T follicular helper cell (primary cell): ENCODE measurements at places on chromosomes 7 and 10.

DNA sequence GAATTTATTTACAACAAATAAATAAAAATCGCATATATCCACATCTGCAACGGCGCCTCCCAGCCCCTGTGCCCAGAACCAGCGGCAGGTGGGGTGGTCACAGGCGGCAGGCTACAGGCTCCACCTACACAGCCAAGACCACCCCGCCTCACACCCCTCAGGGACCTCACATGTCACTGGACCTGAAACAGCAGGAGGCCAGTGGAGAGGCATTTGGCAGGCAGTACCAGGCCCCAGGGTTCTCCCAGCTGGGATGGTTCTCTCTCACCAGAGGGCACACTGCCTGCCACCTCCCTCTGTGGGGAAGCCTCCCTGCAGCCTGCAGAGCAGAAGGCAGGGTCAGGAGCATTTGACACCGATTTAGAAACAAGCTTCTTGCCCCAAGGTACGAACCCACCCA, 81.5 kb downstream of the MAD1L1 start:
- DNase-seq: no peak

GRCh38 chr10:60998932-60999331, 54.9 kb upstream of the RHOBTB1 start:
- no peak for DNase-seq

DNA sequence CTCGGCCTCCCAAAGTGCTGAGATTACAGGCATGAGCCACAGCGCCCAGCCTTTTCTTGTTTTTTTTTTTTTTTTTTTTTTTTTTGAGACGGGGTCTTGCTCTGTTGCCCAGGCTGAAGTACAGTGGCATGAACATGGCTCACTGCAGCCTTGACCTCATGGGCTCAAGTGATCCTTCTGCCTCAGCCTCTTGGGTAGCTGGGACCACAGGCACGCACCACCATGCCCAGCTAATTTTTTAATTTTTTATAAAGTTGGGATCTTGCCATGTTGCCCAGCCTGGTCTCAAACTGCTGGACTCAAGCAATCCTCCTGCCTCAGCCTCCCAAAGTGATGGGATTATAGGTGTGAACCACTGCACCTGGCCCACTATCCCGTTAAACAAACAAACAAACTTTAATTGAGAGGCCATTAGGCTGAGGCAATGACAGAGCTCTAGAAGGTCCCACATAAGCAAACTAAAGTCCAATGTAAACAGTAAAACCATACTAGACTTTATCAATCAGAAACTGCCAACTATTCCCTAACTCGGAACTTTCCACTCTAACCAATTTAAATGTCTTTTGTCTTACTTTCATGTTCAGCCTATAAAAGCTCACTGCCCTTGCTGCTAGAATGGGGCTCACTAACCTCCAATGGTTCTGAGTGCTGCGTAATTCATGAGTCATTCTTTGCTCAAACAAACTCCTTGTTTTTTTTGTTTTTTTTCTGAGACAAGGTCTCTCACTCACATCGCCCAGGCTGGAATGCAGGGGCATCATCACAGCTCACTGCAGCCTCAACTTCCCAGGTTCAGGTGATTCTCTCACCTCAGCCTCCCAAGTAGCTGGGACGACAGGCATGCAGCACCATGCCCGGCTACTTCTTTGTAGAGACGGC, 1.9 kb downstream of the DHX32 start:
- DNase-seq: no peak

DNA sequence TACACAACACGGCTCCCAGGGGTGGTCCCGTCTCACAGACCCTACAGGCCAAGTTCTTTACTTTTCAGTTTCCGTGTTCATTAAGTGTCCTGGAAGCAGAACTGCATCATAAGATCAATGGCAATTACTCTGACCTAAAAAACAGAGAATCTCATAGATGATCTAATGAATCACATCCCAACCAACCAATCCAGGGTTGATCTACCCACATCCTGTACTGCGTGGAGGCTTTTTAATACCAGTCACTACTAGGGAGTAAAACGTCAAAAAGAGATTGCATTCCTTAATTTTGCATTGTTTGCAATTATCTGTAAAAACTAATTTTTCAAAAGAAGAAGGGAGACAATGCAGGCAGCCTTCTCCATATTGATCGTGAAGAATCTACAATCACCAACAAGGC, 72.6 kb downstream of the PARD3 start:
- no peak for DNase-seq

GRCh38 chr7:26291699-26292538, at the start of gene SNX10:
Gene SNX10, plus strand, starts transcription at chr7:26291862. Its CDS starts 54,581 bp downstream, at chr7:26346443.
- peak; percentile 47 for DNase-seq

GRCh38 chr10:1036341-1036791, 10.7 kb upstream of the IDI2 start:
- DNase-seq: no peak

GRCh38 chr7:480531-481218, 39.0 kb downstream of the PDGFA start:
- DNase-seq: no peak

- no peak for DNase-seq
Observed at GRCh38 chr7:96579119-96579518, 130.5 kb downstream of the SEM1 start.

DNA sequence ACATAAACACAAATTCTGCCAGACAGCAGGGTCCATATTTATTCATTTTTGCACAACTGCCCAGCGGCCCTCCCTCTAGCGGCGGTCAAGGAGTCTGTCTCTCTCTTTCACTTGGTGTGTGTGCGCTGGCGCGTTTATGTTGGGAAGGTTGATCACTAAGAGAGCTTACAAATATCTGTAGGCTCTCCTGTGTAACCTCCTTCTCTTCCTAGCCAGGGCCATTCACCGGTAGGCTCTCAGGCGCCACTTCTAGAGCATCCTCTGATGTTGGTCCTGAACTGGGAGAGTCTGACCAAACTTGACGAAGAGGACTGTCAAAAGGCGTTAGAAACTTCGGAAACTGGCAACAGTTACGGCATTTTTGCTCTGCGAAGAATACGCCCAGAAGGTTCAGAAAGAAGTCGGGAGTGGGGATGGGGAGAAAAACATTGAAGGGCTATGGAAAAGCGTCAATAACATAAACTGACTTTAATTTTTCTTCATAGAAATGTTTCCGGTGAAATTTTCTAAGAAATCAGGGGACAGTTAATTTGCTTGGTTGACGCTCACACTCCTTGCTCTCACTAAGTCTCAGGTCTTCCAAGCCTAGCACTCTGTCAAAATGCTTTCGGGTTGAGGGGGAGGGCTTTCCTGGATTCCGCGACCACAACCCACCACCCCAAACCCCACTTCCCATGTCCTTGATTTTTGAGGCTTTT, 731.1 kb downstream of the ZWINT start:
- DNase-seq: no peak

- DNase-seq: no peak
Observed at GRCh38 chr7:148807436-148807835, 76.7 kb downstream of the EZH2 start.

DNA sequence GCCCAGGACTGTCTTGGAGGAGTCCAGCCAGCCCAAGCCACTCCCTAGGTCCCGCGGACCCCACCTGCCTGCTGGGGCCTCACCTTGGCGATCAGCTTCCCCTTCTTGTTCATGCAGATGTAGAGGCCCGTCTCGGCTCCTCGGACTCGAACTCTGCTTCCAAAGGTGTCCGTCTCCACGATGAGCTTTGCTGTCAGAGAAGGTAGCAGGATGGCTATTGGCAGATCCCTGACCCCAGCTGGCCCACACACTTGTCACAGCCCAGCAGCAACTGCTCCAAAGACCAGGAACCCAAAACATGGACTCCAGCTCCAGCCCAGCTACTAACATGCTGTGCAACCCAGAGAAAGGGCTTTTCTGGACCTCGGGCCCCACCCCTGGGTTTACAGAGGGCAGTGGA, 4.5 kb downstream of the FGF8 start:
- no peak for DNase-seq
